ENCODE measurements at places on chromosomes 6 and 20.
A peak's percentile ranks its signal among the peaks of the same experiment; 100 is the strongest.

DNA sequence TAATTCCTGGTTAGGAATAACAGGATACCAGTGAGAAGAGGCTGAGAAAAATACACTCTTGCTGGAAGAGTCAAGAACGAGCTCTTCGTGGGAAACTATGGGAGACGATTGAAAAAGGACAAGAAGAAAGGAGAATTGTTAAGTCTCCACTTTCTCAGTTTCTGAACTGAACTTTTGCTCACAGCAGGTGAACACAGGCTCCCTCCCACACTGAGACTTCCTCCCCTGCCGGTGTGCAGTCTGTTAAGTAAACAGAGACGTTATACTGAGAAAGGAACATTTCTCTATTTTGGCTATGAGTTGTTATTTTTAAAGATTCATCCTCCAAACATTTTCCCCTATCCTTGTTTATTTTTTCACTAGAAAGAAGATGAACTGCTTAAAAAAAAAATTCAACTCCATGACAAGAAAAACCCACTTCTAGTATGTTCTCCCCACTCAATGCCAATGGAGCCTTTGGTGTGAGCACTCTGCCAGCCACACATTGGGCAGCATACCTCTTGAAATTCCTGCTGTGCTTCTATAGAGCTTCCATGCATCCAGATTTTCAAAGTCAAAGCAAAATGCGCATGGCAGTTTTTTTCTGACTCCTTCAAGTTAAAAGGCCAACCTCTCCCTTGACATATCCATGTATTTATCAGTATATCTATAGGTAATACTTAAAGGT, 250.5 kb downstream of the ESR1 start:
- DNase-seq: no peak

DNA sequence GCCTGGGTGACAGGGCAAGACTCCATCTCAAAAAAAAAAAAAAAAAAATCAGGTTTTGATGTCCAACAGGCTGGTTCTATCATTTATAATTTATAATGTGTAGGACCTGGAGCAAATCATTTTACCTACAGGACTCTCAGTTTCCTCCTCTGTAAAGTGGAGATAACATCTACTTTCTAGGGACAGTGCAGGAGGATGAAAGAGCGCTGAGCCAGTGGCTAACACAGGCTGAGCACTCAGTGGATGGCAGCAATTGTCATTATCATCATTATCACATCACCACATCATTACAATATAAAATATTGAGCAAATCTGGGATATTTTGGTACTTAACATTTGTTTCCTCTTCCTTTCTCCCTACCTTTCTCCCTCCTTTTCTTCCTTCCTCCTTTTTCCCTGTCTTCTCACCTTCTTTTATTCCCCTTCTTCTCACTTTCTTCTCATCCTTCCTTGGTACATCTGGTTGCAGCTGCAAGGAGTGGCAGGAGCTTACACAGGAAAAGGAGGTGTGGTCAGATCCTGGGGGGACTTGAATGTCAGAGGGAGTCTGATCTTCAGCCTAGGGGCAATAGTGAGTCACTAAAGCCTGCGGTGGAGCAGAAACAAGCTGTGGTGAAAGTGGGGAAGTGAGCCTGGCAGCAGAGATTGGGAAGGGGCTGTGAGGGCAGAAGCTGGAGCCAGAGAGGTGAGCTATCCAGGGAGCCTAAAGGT, 24.6 kb upstream of the CTNNBL1 start:
- no peak for DNase-seq

DNA sequence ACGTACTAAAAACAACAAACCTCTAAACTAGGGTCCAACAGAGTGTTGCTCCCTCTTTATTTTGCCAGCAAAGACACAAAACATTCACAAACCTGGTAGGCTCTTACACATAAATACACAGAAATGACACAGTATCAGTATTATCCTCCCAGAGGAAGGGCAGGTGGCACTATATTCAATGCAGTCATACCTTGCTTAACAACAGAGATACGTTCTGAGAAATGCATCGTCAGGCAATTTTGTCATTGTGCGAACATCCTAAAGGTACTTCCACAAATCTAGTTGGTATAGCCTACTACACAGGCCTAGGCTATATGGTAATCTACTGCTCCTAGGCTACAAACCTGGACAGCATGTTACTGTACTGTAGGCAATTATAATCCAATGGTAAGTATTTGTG, 9.6 kb downstream of the ZBTB2 start:
- no peak for DNase-seq

GRCh38 chr6:115899730-115900282, 160.9 kb downstream of the FRK start:
- DNase-seq: no peak

GRCh38 chr6:8844968-8845367, 409.6 kb upstream of the SLC35B3 start:
- no peak for DNase-seq

DNA sequence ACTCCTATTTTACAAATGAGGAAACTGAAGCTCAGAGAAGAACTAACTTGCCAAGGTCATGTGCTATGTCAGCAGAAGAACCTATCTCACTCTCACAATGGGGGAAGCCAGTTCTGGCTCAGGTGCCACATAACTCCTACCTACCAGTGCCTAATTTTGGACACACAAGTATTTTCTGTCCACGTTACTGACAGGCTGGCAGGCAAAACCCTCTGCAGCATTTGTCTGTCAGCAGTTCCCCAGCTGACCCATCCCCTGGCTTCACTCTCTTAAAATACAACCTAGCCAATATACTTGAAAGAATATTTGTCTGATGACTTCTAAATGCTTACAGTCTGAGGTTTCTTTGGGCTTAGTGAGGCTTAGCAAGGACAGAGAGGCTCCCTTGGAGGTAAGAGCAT, 15.5 kb downstream of the GSS start:
- DNase-seq: no peak

GRCh38 chr20:37282556-37282955, 6.9 kb upstream of the MANBAL start:
- DNase-seq: no peak

- DNase-seq: no peak
These were observed 82.7 kb upstream of the FOXC1 start for GRCh38 chr6:1527073-1527457.

- no peak for DNase-seq
These were observed 413.7 kb downstream of the QKI start for GRCh38 chr6:163828038-163828795.

GRCh38 chr6:159595173-159595572, 97.9 kb downstream of the SOD2 start:
- no peak for DNase-seq

GRCh38 chr6:157806856-157807215, 16.2 kb upstream of the SNX9 start:
- no peak for DNase-seq

- DNase-seq: peak; percentile 85
These were observed 58.4 kb downstream of the GJA10 start for GRCh38 chr6:89952686-89953085.

DNA sequence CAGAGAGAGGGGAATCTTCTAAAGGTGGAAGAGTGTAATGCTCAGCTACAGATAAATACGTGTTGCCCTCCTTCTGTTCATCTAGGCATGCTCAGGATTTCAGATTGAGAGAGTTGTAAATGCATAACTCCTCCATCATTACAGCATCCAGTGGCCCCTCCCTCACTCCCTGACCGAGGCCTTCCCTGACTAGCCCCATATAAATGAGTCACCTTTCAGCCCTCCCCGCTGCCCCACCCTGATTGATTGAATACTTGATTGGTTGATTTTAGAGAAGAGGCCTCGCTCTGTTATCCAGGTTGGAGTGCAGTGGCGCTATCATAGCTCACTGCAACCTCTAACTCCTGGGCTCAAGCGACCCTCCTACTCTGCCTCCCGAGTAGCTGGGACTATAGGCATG, 193.7 kb downstream of the EYA2 start:
- DNase-seq: no peak

DNA sequence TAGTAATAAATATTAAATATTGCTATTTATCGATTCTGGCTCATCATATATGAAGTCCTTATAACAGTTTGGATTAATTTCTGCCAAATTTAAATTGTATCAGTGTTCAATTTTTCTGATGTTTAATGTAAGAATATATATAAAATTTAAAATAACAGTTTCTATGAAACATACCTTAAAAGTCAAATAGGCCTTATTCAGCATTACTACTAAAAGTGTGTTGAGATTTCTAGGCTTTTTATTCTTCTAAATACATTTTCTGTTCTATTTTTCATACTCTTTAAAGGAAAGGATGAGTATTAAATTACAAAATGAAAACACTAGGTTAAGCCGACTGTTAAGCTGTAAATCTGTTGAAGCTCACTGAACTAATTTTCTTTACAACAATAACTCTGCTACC, 13.6 kb downstream of the PERP start:
- no peak for DNase-seq

- DNase-seq: peak; percentile 95
These were observed 9.2 kb downstream of the SLCO4A1 start for GRCh38 chr20:62651285-62652021.

GRCh38 chr20:17893445-17893844, 75.1 kb downstream of the SNX5 start:
- no peak for DNase-seq

DNA sequence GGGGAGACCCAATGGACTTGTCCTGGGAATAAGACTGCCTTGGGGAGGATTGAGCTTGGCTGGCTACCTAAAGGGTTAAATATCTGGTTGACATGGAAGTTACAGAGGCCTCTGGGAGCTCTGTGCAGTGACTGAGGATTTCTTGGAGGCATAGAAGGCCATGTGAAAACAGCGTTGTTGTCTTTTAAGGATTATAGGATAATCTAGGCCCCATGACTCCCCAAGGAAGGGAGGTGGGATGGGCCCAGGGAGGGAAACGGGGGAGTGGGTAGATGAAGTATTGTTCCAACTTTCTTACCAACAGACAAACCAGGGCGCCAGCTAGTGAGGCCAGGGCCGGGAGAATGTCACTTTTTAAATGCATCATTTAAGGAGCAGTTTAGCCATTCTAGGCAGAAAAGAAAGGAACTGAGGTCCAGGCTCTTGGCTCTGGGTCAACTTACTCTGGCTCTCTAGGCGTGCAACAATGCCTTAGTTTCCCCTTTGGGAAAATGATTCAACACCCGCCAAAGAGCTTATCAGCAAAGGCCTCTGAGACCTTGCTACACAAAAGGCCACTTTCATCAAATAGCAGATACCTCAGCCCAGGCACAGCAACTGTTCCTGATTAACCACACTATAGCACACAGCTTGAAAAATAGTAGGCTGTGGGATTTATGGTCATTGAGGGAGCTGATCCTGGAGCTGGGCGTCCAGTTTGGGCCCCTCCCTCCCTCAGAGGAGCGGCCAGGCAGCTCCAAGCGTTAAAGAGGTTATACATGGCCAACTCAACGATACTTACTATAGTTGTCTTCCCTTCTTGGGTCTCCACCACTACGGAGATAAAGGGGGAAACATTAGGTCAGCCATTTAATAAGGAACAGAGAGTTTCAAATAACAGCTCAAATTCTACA, 7.0 kb downstream of the MRPS18A start:
- DNase-seq: no peak
